ENCODE measurements at places on chromosomes 6 and 20.

DNA sequence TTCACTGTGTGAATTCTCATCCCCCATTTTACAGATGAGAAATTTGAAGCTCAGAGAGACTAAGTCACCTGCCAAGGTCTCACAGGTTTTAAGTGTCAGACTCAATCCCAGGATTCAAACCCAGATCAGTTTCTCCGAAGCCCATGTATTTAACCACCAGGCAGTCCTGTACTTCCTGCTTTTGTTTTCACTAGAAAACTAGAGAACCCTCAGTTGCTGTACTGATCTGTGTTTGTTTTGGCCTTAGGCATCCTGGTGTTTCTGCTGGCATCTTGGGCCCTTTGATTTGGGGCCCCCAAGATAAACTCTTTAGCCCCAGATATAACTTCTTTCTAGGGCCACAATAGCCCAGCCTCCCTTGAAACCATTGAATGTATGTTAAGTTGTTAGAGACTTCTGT lies 36.5 kb downstream of the PPP1R16B start:
- no peak for DNase-seq

- DNase-seq, result no peak
These were observed 343.1 kb downstream of the TFAP2A start for GRCh38 chr6:10071631-10072220.

DNA sequence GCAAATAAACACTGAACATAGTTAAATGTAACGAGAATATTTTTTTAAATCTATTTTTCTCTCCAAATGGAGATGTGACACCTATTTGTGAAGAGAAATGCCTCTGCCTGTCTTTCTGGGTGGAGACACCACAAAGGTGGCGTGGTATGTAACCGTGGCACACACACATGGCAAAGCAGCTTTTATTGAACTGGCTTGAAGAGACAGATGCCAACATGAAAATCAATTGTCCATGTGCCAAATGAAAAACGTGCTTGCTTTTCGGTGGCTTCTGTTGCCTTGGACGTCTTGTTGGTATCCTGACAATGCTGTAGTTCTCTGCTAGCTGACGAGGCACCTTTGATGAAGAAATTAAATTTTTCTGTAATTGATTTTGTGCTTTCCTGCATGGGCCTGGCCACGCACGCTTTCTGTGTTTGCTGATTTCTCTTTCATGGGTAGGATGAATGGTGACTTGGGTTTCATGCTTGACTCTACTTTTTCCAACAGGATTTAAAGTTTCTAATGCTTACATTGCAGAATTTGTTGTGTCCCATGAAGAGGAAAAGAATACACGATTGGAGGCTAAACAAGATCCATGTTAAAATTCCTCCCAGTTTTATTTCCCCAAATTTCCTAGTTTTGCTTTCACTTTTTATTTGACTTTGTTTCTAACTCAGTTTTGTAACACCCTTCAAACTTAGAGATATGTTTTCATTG lies 202.6 kb downstream of the TMEM242 start:
- DNase-seq, result no peak

DNA sequence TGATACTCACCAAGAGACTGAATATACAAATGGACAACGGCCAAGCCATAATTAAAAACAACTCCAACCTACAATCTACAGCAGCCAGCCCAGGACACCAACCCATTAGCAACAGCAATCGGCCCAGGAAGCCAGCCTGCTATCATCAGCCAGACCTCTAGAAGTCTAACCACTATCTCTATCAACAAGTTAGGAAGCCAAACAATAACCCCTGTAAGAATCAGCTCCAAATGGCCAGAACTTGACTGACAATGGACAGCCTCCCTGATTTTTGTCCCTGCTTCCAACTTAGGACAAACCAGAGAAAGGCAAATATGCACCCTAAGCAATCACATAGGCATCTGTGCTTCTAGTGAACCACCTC lies 511.8 kb upstream of the JARID2 start:
- no peak for DNase-seq

DNA sequence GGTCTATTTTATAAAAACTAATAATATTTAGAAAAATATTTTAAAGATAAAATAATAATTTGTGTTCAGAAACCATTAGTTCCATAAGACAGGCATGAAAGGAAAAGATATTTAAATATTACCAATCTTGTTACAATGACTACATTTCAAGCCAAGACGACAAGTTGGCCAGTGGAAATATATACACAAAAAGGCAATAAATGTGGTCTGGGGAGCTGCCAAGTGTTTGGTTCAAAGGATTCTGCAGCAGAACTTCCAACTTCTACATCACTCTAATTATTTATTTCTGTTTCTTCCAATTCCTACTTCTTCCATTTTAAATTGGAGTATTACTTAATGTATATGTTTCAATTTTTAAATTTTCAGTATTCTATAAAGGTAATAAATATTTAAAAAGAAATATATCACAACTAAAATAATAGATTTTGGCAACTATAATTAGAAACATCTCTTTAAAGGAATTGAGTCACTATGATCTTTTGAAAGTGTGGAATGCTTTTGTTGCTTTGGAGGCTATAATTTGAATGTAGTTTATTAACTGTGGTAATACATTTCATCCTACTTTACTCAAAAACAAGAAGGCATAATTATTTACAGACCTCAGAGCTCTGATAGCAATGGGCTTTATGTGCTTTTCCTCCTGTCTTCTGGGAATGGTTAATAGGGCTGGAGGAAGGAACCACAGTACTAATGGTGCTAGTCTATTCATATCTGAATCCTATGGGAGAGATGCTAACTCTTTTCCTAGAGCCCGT lies 129.7 kb upstream of the FAM184A start:
- no peak for DNase-seq

DNA sequence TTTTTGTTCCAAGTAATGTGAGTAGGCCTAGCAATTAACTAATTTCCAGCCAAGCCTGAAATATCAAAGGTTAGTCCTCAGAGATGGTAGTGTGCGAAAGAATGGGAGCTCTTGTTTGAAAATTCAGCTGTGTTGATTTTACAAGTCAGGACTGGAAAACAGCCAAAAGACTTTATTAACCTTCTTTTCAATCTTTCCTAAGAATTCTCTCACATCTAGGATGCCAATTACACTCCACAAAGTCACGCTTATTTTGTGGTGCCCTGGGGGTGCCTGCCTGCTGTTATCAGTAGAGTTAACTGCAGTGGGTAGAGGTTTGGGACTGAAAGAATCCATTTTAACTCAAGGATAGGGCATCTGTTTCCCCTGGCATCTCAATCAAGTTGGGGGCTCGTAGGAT lies 30.7 kb upstream of the MAP3K4 start:
- no peak for DNase-seq

Measured in AML-193 (cell line).